Lung microvascular endothelial cell (primary cell): ENCODE measurements at places on chromosomes 13 and 19. TPM values are rescaled to one million over a fixed set of nuclear protein-coding genes. Genes with fewer than 3 reads are reported as not detected.

GRCh38 chr13:113917096-113917495, 53.2 kb upstream of the GAS6 start:
- DNase-seq, result no peak

The TNFSF13B gene
- total RNA-seq, result under 0.01 and 0.60 TPM in 2 replicates

DNA sequence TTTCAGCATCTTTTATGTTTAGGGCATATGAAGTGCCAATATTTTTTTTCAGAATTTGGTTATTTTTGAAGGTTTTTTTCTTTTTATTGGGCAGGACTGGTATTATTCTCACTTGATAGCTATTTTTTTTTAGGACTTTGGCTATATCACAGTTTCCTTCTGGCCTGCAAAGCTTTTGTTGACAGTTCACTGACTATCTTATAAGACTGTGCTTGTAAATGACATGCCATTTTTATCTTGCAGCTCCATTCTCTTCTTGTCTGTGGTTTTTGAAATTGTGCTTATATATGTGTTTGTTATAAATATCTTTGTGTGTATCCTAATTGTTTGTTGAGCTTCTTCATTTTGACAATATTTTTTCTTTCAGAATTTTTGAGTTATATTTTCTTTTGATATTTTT, 26.4 kb upstream of the ZNF431 start:
- no peak for DNase-seq

The WDR88 gene
- total RNA-seq, result not detected in 2 replicates
